ENCODE measurements at places on chromosomes 13 and 19.
A peak's percentile ranks its signal among the peaks of the same experiment; 100 is the strongest.

- no peak for DNase-seq
Measured at GRCh38 chr13:84962141-84962750, 837.0 kb downstream of the SLITRK6 start.

- DNase-seq, result peak; percentile 27
Measured at GRCh38 chr13:40776232-40776631, 5.2 kb upstream of the MRPS31 start.

DNA sequence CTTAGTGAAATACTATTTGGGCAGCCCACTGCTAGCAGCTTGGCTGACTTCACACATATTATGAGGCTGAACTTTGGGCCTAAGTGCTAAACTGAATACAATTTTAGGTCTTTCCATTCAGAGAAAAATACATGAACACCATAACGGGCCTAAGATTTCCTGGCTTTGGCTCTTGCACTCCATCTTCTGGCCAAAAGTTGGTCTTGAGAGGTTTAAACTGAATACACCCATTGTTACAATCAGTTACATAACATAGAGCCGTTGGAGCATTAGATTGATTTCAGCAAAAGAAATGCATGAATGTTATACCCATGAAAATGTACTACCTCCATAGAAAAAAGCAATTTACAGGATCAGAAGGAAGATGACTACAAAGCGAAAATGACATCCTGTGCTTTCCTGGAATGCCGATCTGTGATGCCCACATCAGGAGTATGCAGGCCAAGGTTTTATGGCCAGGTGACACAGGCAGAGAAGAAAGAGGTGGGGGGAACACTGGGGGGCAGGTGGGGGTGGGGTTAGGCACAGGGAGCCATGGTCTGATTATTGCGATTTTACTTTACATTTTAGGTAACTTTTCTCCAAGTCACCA is 11.1 kb upstream of the SHISA2 start:
- peak; percentile 72 for DNase-seq

- no peak for DNase-seq
Measured at GRCh38 chr13:50730496-50731351, 112.8 kb downstream of the DLEU7 start.

- no peak for DNase-seq
Measured at GRCh38 chr13:43522788-43523187, 264.0 kb downstream of the ENOX1 start.

DNA sequence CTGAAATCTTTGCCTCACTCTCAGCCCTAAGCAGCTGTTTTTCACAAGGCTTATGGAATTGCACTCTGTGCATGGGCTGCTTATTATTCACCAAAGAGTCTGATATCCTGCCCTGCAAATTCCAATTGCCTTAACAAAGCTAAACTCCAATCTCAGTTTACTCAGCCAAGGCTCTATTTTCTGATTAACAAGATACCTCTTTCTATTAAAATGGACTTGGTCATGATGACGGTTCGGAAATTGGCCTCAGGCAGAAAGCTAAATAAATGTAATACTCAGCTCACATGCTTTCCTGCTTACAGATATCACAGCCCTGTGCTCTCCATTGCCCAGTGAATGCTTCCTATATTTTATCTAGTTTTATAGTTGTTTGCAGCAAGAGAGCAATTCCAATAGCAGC is 1270.8 kb downstream of the PCDH9 start:
- DNase-seq, result no peak

DNA sequence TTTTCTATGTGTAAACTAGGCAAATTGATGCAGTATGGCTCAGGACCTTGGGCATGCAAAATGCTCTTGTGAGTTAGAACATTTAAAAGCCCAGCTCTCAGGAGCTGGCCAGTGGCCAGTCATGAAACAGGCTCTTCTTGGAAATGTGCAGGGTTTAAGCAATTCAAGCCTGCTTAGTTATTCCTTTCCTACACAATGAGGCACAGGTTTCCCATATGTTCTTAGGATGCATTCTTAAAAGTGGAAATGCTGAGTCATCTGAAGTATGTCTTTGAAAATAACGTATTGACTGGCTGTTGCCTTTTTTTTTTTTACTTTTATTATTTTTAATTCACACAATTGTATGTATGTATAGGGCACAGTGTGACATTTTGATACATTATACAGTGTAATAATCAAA is 300.7 kb downstream of the SLC7A1 start:
- DNase-seq, result no peak

- no peak for DNase-seq
Measured at GRCh38 chr19:28834996-28835395, 378.0 kb downstream of the UQCRFS1 start.

DNA sequence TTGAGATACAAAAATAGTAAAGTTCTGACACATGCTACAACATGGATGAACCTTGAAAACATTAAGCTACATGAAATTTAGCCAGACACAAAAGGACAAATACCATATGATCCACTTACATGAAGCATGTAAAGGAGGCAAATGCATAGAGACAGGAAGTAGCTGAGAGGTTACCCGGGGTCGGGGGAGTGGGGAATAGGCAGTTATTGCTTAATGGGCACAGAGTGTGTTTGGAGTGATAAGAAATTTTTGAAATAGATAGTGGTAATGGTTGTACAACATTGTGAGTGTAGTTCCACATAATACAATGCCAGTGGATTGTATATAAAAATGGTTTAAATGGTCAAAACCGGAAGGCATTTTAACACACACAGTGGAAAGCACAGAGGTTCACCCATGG is 4.3 kb downstream of the N4BP2L1 start:
- DNase-seq, result no peak

GRCh38 chr19:1064661-1065605 is 2.0 kb upstream of the ARHGAP45 start:
- DNase-seq, result peak; percentile 62

DNA sequence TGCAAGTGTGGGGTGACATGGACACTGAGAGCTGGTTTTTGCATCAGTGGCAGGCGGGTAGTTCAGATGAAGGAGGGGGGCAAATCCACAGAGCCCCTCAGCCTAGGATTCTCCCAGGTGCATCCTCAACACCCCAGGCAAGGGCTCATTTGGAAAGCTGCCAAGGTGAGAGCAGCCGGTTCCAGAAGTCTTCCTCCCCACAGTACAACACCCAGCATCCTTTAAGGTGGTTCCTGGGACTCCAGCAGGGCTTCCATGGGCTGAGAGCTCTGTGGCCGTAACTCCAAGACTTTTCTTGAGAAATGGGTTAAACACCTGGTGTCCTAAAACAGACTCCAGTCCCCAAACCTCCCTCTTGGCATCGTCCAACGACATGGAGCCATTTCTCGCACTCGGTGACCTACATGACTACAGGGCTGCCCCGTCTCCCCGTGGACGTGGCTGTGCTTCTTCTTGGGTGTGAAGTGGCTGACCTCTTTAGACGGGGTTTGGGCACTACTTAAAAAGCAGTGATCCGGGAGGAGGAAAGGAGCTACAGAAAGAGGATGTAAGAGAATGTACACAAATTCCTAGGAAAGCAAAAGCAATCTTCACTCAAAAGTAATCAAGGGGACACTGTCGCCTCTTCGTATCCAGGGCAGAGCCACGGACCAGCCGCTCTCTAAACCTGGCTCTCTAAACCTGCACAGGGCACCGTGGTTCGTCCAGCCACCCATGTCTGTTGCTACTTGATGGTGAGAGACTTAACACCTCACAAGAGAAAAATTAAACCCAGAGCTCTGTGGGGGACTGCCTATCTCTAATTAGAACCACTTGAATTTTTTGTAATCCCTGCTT is 25.5 kb downstream of the RANBP3 start:
- no peak for DNase-seq

- DNase-seq, result no peak
Measured at GRCh38 chr19:37969695-37970094, 62.7 kb downstream of the SIPA1L3 start.

DNA sequence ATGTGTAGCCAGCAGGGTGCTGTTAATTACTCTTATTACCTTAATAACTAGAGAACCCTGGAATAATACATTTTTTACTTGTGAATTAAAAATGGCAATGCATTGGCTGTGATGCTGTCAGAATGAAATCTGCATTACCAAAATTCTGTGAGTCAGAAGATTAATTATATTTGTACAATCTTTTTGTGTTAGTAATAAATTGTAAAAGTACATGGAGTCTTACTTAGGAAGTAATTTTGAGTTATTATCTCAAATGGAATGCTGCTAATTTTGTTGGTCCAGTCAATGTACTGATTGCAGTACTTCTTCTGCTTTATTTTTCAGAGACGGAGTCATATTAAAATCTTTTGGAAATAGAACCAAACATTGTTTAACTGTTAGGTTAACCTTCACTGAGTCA is 152.0 kb upstream of the SLC10A2 start:
- no peak for DNase-seq

- no peak for DNase-seq
Measured at GRCh38 chr19:44530777-44531176, 1.3 kb upstream of the CEACAM20 start.

GRCh38 chr13:74597526-74597925 is 463.3 kb upstream of the KLF12 start:
- DNase-seq, result no peak

GRCh38 chr13:90683711-90684131 is 663.8 kb upstream of the MIR17HG start:
- DNase-seq, result no peak

GRCh38 chr13:105804561-105805190 is 730.8 kb downstream of the EFNB2 start:
- no peak for DNase-seq

DNA sequence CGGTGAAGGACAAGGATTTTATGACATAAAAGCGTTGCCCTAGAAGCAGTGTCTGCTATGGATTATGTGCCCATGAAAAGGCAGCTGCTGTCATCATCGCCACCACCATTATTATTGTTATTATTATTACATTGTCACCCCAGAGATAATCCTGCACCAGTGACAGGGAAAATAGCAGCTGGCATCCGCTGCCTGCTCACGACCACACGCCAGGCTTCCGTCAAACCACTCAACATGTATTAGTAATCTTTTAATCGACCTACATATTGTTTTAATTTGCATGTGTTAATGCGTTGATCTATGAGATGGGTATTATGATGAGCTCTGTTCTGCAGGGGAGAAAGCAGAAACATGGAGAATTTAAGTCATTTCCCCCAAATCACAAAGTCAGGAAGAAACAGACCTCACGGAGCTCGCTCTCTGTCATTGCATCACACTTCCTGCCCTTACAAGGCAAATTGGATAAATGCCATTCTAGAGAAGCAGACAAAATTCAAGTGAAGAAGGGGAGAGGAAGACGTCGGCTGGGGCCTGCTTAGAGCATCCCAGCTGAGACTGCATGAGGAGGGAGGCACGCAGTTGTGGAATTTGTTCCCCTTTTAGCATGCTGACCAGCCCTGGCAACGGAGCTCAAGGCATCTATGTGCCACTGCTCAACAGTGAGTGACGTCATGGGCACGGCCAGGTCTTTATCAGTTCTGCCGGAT is at the start of gene FFAR3:
Gene FFAR3, plus strand, starts transcription at position 594 of the 707 bp plus-strand sequence. CDS start 431 bp downstream, outside the sequence.
- DNase-seq, result peak; percentile 5

DNA sequence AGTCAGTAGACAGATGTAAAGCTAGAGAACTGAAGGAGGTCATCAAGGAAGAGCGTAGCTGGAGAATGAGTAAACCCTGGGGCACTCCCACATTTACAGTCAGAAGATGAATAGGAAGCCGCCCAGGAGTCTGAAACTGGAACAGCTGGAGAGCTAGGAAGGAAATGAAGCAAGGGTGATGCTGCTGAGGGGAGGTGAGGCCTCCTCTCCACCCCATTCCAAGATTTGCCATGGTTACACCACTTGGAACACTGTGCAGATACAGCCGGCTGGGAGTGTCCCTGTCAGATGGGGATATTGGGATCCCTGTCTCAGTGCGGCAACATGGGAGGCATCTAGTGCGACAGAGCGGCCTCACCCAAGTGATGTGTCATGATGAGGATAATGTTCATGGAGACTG is 51.8 kb upstream of the GPI start:
- no peak for DNase-seq

- no peak for DNase-seq
Measured at GRCh38 chr13:65499256-65499655, 1730.9 kb downstream of the PCDH9 start.

- DNase-seq, result no peak
Measured at GRCh38 chr13:39688699-39689405, 33.4 kb downstream of the COG6 start.

GRCh38 chr13:101455863-101456262 is 3.4 kb downstream of the ITGBL1 start:
- DNase-seq, result no peak
